ENCODE measurements at places on chromosomes 1 and 21. TPM values are rescaled to one million over a fixed set of nuclear protein-coding genes. Genes with fewer than 3 reads are reported as not detected.
A peak's percentile ranks its signal among the peaks of the same experiment; 100 is the strongest.

- no peak for DNase-seq
Observed at GRCh38 chr1:67713057-67713846, 28.3 kb downstream of the GADD45A start.

- no peak for DNase-seq
Observed at GRCh38 chr1:59747420-59748024, 67.2 kb upstream of the HOOK1 start.

GRCh38 chr1:167575649-167576048, 22.1 kb upstream of the CREG1 start:
- DNase-seq: no peak

DNA sequence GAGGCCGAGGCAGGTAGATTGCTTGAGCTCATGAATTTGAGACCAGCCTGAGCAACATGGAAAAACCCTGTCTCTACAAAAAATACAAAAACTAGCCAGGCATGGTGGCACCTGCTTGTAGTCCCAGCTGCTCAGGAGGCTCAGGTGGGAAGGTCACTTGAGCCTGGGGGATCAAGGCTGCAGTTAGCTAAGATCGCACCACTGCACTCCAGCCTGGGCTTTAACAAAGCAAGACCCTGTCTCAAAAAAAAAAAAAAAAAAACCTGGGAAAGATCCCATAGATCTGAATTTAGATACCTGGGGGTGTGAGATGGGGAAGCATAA, 32.9 kb downstream of the NIBAN1 start:
- no peak for DNase-seq

- DNase-seq: no peak
Observed at GRCh38 chr1:174040387-174040786, 18.2 kb upstream of the RC3H1 start.

- no peak for DNase-seq
Observed at GRCh38 chr1:34688006-34688741, 66.7 kb upstream of the GJB5 start.

DNA sequence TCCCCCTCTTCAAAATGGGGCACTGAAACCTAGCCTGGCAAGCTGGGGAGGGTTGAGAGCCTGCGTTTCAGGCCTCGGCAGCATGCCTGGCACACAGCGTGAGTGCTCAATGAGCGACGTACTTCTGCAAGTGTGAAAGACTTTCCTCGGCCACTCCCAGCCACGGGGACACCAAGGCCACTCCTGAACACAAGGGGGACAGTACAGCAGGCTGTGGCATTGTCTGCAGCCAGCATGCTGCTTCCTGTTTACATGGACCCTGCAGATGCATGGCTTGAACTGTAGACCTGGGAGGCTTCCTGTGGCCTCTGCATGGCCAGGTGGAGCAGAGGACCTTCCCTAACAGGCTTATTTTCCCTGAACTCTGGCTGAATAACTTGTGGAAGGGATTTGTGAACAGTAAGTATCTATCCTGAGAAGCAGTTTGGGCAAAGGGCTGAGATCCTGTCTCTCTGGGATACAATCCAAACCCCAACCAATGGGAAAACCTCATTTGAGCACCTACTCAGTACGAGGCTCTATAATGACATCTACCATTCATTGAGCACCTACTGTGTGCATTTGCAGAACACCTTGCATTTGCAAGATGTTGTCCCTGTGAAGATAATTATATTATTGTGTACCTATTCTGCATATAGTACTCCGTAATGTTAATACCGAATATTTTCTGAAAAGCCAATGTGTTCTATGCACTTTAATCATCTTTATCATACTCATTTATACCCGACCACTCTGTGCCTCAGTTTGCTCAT, 9.9 kb upstream of the HSPG2 start:
- DNase-seq: no peak

GRCh38 chr1:154212083-154212482, 6.0 kb upstream of the CFAP141 start:
- no peak for DNase-seq

DNA sequence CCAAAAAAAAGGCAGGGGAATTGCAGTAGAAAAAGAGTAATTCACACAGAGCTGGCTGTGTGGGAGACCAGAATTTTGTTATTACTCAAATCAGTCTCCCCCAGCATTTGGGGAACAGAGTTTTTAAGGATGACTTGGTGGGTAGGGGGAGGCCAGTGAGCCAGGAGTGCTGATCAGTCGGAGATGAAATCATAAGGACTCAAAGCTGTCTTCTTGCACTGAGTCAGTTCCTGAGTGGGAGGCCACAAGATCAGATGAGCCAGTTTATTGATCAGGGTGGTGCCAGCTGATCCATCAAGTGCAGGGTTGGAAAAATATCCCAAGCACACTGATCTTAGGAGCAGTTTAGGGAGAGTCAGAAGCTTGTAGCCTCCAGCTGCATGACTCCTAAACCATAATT, 23.7 kb upstream of the EDARADD start:
- DNase-seq: no peak

DNA sequence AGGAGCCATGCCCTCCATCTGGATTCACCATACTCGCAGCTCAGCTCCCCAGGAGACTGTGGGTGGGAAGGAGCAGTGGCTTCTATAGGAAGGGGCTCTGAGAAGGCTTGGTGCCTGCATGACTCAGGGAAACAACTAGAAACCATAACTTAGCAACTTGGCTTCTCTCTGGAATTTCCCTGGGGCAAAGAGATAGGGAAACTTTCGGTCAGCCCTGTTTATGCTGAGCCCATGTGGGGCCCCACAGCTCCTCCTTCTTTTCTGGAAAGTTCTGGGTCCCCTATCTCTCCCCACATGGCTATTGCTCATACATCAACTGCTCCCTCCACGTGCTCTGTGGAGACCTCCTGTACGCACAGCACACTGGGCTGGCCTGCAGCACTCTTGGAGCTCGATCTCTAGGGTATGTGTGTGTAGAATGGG, 39.3 kb downstream of the PLEKHA6 start:
- no peak for DNase-seq

DNA sequence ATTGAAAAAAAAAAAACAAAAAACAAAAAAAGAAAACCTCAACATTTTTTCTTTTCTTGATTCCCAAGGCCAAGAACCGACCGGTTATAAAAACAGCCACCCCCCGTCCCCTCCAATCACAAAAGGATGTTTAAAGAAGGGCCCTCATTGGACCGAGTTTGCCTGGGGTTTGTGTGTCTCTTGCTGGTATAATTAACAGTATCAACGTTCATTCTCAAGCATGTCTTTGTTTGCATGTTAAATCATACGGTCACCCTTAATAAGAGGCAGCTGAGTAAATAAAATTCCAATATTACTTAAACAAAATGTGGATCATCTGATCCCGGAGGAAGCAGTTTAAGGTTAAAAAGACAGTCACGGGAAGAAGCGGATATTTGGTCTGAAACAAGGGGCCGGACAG, 201.1 kb downstream of the PRDM2 start:
- DNase-seq: no peak

DNA sequence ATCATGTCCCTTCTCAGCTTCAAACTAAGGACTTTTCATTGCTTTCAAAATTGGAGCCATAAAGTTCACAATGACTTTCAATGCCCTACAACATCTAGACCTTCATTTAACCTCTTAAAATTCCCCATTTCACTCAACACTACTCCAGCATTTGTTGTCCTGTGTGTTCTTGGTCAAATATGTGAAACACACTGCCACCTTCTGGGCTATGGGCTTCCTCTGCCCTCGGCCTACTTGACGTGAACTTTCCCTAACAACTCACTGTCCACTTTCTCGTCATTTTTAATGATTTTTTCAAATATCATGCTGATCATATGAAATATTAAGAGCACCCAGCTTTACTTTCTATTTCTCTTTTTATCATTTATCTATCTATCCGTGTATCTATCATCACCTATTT, 2018.4 kb downstream of the NCAM2 start:
- no peak for DNase-seq

DNA sequence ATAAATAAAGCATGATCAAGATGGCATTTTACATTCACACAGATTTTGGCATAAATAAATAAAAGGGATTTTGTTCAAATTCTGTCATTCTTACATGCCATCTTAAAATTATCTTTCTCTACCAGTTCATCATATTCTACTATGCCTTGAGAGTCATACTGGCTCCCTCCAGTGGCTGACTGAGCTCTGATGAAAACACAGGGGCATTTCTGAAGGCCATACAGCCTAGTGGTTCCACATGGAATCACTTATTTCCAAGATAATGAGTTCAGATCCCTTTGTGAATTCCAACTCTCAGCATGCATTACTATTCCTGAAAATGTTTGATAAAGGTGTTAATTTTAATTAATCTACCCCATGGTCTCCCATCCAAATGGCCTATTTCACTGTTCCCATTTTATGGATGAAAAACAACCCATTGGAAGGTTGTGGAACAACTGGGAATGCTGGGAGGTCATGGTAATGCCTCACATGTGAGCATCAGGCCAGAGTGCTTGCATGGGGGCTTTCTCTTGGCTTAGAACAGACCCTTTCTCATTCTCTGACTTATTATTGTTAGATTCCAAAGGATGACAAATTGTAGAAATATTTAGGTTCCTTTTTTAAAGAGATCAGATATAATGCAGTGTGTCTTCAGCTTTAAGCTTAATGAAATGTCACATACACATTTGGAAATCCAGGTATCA, 622.4 kb upstream of the PKN2 start:
- DNase-seq: no peak

DNA sequence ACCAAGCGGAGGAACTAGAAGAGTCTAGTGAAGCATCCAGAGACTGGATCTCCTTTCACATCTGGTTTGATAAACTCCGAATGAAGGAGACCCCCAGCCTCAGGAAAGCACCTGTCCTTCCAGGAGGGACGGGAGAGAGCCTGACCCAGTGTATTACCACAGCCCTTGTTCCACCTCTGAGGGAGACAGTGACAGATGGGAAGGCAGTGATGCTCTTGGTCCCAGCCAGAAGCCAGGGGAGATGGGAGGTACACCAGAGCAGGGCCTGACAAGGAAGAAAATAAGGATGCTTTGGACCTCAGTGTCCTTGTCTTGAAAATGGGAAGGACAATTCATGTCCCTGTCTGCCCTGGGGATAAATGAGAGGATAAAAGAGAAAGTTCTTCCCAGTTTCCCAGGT, 3.5 kb downstream of the KLHDC7A start:
- DNase-seq: no peak

- DNase-seq: peak; percentile 60
Observed at GRCh38 chr21:36422279-36423098, 37.3 kb downstream of the CHAF1B start.

GRCh38 chr1:14313731-14314431, 284.6 kb upstream of the KAZN start:
- DNase-seq: no peak

DNA sequence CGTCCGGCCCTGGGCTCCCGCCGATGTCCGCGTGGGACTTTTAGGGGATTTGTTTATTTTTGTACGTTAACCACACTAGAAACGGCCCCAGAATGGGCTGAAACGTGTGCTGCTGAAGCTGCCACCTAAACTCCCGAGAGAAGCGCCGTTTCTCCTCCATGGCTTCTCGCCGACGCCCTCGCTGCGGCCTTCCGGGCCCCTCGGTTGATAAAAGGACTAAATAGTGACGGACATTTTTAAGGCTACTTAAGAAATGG, 678 bp upstream of the PTTG1IP start:
- no peak for DNase-seq

DNA sequence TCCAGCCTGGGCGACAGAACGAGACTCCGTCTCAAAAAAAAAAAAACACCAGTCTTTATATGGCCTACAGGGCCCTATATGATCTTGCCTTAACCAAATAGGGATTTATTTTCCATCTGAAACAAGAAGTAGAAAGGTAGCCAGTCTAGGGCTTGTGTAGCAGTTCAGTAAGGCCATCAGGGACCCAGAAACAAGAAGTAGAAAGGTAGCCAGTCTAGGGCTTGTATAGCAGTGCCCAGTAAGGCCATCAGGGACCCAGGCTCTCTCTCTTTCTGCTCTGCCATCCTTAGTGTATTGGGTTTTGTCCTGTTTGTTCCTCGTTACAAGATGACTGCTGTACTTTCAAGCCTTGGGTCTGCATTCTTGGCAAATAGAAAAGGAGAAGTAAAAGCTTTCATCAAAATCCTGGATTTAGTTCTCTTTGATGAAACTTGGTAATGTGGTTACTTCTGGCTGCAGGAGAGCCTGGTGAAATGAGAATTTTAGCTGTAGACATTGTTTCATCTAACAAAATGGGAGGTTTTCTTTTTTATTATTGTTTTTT, 46.1 kb downstream of the PKN2 start:
- DNase-seq: no peak

DNA sequence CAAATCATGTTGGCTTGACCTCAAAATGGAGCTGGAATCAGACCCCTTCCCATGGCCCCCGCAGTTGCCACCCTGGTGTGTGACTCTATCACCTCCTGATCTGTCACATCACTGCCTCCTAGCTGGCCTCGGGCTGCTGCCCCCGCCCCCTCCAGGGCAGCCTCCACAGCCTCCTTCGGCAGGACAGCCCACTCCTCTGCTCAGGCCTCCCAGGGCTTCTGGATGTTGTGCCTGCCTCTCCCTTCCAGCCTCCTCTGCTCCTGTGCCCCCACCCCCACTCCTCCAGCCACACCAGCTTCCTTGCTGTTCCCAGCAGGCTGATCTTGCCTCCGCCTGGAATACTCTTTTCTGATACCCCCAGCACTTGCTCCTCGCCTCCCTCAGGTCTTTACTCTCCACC, 134.4 kb upstream of the EDN2 start:
- no peak for DNase-seq

- no peak for DNase-seq
Observed at GRCh38 chr21:42031816-42032215, 21.7 kb upstream of the ZBTB21 start.

DNA sequence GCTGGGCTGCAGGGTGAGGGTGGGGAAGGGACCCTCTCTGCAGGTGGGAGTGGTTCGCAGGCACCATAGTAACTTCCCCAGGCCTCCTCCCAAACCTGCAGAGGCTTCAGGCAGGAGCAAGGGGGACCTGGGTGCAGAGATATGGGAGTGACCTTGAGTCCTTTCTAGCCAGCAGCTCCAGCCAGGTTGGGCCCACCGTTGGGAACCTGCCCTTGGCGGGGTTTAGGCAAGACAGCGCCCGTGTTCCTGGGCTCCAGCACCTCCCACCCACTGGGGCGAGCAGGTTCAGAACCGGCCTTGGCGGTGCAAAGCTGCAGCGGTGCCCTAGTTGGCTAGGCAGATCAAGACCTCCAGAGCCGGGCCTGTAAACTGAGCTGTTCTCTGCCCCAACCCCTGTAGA, 2.2 kb upstream of the PRDM16 start:
- DNase-seq: peak; percentile 26

- DNase-seq: no peak
Observed at GRCh38 chr1:32040711-32041110, 27.0 kb downstream of the KHDRBS1 start.

DNA sequence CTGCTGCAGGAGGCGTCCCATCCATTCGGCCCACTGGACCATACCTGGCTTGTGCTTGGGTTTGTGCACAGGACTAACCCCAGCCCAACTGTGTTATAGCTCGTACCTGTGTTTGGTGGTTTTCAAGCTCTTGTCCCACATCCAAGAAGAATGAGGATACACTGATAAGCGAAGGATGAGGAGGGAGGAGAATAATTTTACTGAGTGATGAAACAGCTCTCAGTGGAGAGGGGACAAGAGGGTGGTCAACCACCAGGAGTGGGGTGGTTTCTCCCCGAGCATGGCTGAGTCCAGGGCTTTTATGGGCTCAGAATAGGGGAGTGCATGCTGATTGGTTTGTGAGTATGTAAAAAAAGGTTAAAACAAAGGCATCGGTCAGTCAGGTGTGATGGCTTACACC, 12.1 kb upstream of the USP48 start:
- no peak for DNase-seq

Gene RHD
- total RNA-seq: not detected

Gene CPLANE2
- total RNA-seq: 4.2 TPM

Gene FCER1A
- 0.21 TPM for total RNA-seq

Gene NES
- total RNA-seq: not detected

Gene PDE4B
- 23.8 TPM for total RNA-seq

Gene ETV3L
- total RNA-seq: not detected

Gene INSRR
- 0.29 TPM for total RNA-seq

Gene TIE1
- total RNA-seq: 0.36 TPM

Gene DIRAS3
- total RNA-seq: not detected

Gene IRF6
- total RNA-seq: 1.8 TPM
